ENCODE measurements at places on chromosomes 16 and 17.

DNA sequence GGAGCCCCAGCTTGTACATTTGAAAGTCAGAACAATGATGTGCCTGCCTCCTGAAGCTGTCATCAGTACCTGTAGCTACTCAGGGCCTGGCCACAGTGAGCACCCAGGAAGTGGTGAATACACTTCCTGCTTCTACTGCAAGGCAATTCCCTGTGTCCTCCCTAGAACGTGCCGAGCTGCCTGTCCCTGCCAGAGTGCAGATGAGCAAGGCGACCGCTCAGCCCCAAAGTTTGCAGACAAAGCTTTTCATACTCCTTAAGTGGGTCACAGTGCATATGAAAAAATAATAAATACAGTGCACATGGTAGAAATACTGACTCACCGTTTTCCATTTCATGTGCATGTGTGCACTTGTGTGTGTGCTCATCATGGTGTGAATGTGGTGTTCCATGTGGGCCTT, 77.3 kb downstream of the MPRIP start:
- DNase-seq, result peak; percentile 69

GRCh38 chr17:68289473-68289872, 1.5 kb downstream of the SLC16A6 start:
- no peak for DNase-seq

DNA sequence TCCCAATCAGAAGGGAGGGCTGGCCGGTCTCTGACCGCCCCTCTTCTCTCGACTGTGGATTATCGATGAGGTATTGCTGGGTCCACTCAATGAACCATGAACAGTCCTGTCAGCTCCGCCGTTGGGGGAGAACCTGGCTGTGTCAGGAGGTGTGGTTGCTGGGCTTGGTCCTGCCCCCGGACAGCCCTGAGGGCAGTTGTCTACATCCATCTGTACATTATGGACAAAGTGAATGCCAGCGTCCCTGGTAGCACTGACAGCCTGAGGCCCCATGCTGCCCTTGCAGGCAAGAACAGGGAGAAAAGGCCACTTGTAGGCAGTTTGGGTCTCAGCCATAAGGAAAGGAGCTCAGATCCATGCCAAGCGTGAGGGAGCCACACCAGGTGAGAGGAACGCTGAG, 38.9 kb downstream of the ST3GAL2 start:
- DNase-seq, result no peak

DNA sequence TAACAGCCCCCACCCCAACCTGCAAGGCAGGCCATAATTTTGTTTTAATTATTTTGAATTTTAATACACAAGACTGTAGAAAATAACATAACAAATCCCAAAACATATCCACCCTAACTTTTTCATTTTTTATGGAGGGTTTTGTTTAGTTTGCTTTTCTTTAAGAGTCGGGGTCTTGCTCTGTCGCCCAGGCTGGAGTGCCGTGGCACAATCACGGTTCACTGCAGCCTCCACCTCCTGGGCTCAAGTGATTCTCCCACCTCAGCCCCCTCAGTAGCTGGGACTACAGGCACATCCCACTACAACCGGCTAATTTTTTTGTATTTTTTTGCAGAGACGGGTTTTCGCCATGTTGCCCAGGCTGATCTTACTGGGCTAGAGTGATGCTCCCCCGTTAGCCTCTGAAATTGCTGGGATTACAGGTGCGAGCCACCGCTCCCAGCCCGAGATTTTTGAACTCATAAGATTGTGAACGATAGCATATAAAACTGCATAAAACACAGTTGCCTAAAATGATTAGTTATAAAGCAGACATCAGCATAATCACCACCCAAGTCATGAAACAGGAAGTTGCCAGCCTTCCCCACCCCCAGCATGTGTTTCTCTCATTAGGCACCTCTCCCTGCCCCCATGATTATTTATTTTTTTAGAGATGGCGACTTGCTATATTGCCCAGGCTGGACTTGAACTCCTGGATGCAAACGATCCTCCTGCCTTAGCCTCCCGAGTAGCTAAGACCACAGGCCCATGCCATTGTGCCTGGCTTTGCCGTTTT, 13.6 kb upstream of the DOC2B start:
- no peak for DNase-seq

DNA sequence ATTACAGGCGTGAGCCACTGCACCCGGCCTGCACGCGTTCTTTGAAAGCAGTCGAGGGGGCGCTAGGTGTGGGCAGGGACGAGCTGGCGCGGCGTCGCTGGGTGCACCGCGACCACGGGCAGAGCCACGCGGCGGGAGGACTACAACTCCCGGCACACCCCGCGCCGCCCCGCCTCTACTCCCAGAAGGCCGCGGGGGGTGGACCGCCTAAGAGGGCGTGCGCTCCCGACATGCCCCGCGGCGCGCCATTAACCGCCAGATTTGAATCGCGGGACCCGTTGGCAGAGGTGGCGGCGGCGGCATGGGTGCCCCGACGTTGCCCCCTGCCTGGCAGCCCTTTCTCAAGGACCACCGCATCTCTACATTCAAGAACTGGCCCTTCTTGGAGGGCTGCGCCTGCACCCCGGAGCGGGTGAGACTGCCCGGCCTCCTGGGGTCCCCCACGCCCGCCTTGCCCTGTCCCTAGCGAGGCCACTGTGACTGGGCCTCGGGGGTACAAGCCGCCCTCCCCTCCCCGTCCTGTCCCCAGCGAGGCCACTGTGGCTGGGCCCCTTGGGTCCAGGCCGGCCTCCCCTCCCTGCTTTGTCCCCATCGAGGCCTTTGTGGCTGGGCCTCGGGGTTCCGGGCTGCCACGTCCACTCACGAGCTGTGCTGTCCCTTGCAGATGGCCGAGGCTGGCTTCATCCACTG, at the start of gene BIRC5:
Gene BIRC5 (plus strand): TSS at position 238 of the 690 bp plus-strand sequence. CDS start 64 bp downstream, at position 302.
- DNase-seq, result peak; percentile 94

GRCh38 chr17:48053758-48054237, 5.6 kb downstream of the NFE2L1 start:
- no peak for DNase-seq

GRCh38 chr16:52318302-52319009, 228.5 kb downstream of the TOX3 start:
- no peak for DNase-seq

DNA sequence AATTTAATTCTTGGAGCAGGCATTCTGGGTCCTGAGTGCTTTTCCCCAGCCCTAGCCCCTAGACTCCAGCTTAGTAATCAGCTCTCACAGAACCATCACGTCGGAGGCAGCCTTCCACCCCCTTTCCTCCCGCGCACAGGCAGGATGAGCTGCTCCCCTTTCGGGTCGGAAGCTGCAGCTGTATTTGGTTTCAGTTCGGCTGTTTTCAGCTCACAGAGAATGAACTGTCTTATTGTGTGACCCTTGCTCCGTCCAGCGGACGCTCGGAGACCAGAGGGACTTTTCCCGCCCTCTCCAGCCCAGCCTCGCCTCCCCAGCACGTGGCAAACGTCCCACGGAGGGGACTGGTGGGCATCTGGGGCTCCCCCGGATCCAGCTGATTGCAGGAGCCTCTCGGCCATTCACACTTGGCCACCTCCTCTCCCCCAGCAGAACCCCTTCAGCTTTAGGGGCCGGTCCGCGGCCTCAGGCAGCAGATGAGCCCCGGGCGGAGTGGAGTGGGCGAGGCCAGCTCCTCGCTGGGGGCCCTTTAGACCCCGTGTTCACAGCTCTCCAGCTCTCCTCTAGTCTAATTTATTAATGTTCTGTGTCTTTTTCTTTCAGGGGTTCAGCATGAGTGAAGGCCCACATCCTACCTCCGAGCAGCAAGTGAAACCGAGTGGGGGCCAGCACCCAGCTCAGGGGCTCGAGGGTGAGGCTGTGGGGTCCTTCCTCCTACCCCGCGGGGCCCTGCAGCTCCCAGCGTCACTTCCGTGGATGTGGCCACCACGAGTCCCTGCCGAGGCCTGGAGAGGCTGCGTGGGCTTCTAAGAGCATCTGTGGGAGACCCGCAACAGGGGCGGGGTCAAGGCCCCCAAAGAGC, 863 bp upstream of the UTS2R start:
- DNase-seq, result peak; percentile 49

- DNase-seq, result no peak
Observed at GRCh38 chr17:11503308-11504035, 94.8 kb upstream of the DNAH9 start.

DNA sequence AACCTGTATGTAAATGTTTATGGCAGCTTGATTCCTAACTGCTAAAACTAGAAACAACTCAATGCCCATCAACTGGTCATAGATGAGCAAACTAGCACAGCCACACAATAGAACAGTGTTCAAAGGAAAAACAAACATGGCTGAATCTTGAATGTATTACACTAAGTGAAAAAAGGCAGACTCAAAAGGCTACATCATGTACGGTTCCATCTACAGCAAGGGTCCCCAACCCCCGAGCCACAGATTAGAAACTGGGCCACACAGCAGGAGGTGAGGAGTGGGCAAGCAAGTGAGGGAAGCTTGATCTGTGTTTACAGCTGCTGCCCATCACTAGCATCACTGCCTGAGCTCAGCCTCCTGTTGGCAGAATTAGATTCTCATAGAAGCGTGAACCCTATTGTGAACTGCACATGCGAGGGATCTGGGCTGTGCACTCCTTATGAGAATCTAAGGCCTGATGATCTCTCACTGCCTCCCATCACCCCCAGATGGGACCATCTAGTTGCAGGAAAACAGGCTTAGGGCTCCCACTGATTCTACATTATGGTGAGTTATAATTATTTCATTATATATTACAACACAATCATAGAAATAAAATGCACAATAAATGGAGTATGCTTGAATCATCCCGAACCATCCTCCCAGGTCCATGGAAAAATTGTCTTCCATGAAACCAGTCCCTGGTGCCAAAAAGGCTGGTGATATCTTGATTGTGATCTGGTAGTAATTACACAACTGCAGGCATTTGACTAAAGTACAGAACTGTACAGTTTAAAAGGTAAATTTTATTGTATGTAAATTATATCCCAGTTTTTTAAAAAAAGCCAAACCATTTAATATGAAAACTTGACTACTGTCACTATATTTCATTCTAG, 7.7 kb downstream of the CEP20 start:
- no peak for DNase-seq

- DNase-seq, result no peak
Observed at GRCh38 chr17:81110488-81111040, 54.7 kb upstream of the PVALEF start.

GRCh38 chr17:7262935-7263800, 890 bp upstream of the CLDN7 start:
- no peak for DNase-seq

- DNase-seq, result no peak
Observed at GRCh38 chr16:69903865-69904415, 47.2 kb upstream of the CLEC18A start.

DNA sequence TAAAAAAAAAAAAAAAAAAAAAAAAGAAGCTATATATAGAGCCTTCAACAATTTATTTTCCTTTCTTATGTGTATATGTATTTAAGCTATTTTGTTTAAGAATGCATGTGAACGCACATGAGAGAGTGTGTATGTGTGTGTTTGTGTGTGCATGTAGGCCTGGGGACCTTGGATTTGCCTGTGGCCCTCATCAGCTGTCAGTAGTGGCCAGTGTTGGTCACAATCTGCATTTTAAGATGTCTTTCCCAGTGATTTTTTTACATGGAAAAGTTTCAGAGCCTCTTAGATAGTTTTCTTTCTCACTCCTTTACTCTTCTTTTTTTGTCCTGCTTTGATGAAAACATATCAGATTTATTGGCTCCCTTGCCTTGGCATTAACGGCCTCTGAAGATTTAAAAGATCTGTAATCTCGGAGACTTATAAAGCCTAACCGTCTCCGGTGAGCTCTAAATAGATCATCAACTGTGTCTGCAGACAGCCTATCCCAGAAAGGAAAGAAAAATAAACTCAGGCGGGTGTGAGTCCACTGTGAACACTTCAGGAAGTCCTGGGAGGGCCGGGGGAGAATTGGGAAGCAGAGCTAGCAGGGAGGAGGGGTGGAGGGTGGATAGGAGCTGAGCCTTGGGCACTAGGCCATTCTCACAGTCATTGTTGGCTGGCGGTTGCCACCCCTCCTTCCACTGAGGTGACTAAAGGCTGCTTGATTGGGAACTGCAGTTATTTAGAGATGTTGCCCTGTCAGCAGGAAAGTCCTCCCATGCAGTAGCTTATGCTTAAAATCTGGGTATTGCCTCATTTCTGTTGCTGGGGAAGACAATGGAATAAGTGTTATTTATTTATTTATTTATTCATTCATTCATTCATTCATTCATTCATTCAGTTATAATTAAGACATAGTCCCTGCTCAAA, 86.8 kb downstream of the WWP2 start:
- no peak for DNase-seq

DNA sequence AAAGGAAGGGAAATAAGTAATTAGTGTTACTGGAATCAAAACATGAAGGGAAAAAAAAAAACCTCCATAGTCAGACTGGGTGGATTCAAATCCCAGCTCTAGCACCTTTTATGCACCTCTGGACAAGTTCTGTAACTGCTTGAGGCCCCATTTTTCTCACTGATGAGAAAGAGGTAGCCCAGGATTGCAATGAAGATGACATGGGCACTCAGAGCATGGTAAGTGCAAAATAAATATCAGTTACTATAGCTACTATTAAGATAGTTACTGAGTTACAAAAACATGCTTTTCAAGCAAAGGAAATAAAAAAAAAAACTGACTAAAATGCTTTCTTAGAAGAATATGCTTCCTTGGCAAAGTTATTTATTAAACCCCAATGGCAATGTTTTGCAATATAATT, 58.8 kb downstream of the CEP95 start:
- DNase-seq, result no peak

- DNase-seq, result no peak
Observed at GRCh38 chr16:52697971-52698370, 151.0 kb upstream of the TOX3 start.

DNA sequence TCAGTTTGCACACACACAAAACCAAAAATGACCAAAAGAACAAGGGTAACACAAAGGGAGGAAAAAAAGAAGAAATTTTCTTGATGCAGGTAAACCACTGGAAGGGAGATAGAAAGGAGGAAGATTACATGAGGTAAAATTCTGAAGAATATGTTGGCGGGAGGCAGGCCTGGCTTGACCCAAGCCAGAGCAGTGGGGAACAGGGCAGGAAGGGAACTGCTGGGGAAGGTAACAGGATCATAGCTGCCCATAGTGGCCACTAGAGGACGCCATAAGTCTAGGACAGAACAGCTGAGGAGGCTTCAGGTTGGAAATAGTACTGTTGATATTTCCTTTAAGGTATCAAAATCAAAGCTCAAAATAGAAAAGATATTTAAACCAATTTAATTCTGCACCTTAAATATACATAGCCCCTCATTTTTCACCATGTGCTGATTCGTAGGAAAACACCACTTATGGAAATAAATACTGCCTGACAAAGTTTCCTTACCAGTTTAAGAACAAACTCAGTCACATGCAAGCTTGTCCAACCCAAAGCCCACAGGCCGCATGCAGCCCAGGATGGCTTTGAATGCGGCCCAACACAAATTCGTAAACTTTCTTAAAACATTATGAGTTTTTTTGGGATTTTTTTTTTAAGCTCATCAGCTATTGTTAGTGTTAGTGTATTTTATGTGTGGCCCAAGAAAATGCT, 15.5 kb downstream of the VPS35 start:
- DNase-seq, result peak; percentile 36

- peak; percentile 81 for DNase-seq
Observed at GRCh38 chr16:81006211-81006812, 373 bp downstream of the CMC2 start.

DNA sequence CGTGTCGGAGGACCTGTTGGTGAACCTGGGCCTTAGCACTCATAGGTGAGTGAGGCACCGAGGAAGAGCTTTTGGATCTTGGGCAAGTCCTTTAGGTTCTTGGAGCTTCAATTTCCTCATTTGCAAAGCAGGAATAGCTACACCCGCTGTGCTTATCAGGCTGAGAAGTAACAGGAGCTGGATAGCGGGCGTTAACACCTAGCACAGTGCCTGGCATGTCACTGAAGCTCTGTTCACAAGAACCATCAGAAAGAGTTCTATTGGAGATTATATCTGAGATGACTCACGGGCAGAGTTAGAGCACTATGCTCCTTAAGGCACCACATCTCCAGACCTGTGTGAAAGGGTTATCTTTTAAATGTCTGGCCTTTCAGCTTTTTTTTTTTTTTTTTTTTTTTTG, 12.8 kb downstream of the MEOX1 start:
- DNase-seq, result no peak
